Endodermal cell (in vitro differentiated cells): ENCODE measurements at places on chromosomes 5 and 9. TPM values are rescaled to one million over a fixed set of nuclear protein-coding genes. Genes with fewer than 3 reads are reported as not detected.
A peak's percentile ranks its signal among the peaks of the same experiment; 100 is the strongest.

DNA sequence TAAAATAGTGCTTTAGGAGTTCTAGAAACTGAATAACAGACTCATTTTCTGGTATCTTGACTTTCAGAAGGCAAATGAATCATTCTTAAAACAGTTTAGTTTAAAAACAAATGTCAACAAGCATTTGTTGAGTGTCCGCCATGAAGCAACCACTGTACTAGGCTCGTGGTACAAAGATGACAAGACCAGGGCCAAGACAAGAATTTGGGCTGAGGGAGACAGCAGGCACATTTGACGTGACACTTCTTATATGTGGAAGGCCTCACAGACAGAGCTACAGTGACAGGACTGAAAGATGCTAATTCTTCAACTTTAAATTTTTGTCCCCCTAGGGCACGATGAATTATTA is 14.4 kb upstream of the ZNF131 start:
- no peak overlapping the region for H3K4me3 ChIP-seq
- H3K27me3 ChIP-seq = no peaks in the 10 kb centered on the region
- H3K4me1 ChIP-seq = no peaks in the 10 kb centered on the region

DNA sequence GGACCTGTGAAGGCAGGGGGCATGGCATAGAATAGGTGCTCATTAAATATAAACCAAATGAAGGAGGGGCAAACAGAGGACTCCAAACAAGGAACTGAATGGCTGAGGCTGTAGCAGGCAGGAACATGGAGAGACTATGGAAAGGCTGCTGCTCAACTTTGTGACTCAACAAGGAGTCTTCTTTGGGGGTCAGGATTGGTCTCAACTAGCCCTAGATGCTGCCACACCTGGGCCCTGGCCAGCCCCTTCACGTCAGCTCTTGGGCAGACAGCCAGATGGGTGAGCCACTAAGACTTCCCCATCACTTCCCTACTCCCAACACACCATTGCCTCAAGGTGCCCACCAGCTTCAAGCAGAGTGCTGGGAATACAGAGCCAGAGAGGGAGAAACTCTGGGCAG is 11.0 kb downstream of the RPP25L start:
- H3K4me1 ChIP-seq = no peaks in the 10 kb centered on the region
- no peak for DNase-seq
- H3K4me3 ChIP-seq = no peak overlapping the region
- H3K27me3 ChIP-seq = peaks cover 24% of the 10 kb centered on the region

DNA sequence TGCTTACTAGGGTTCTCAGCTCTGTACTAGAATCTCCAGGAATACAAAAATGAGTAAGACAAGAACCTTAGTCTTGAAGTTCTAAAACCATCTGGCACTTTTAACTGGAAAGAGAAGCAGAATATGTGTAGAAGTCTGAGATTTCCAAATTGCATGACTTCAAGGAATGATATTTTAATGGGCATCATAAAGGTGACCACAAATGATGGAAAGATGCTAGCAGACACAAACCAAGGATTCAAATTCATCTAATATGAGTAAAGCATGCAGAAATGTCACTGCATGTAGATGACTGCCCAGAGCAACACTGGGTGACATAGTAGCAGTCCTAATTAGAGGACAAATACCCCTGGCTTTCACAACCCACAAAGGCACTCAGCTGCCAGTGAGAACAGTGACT is 117.2 kb downstream of the RPS23 start:
- DNase-seq = no peak
- peaks cover 21% of the 10 kb centered on the region for H3K4me1 ChIP-seq
- H3K27me3 ChIP-seq = peaks cover 12% of the 10 kb centered on the region
- no peak overlapping the region for H3K4me3 ChIP-seq

DNA sequence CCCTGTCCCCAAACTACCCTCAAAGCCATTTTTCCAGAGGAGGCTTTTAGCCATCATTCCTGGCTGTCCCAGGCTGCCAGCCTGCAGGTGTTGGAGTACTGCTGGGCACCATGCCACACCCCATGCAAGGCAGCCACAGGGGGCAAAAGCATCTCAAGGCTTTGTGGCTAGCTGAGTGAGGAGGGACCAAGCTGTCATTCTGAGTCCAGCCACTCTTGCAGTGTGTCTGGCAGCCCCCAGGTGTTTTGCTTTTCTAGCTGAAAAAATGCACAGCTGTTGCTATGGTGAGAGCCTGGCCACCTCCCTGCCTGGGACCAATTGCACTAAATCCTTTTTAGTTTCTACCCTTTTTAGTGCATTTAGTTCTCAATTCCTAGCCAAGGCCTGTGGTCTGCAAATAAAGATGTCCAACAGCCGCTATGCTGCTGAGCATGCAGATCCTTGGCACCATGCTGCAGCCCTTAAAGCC is 50.4 kb upstream of the PTGS1 start:
- H3K27ac ChIP-seq = no peak overlapping the region
- no peak overlapping the region for H3K4me3 ChIP-seq
- peaks cover 26% of the 10 kb centered on the region for H3K36me3 ChIP-seq
- no peak for DNase-seq

DNA sequence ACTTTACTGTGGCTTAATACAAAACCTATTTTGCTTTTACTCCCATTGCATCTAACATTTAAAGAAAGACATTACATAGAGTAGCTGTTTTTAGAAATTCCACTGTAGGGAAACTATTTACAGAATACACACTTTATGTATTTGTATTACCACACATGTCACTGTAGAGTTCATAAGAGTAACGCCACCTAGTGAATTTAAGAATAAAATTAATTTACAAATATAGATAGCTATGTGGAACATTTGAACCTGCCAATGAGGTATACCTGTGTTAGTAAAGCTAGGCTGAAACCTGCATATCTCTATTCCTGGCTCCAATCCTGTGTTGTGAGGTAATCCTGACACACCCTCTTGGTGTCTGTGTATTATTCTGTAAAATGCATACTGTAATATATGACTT is 234.4 kb downstream of the MAST4 start:
- H3K4me1 ChIP-seq = peaks cover 20% of the 10 kb centered on the region
- DNase-seq = no peak
- H3K36me3 ChIP-seq = no peaks in the 10 kb centered on the region
- H3K27ac ChIP-seq = no peak overlapping the region

DNA sequence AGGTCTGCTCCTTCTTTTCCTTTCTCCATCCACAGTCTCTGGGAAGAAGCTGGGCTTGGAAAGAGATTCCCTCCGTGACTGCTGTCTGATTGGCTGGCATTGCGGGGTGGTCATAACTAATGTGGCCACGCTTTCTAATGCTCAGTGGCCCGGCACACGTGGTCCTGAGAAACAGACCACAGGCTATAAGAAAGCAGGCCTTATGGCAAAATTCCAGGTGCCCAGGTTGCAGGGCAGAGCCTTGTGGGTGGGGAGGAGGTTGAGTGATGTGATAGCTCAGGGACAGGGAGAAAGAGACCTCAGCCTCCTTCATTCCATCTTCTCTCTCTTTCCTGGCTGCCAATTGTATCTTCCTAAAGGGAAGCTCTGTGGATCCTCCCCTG is 5.4 kb upstream of the SH3PXD2B start:
- peak; percentile 33 for DNase-seq
- no peaks in the 10 kb centered on the region for H3K27me3 ChIP-seq
- no peaks in the 10 kb centered on the region for H3K36me3 ChIP-seq
- no peak overlapping the region for H3K4me3 ChIP-seq
- peaks cover 8% of the 10 kb centered on the region for H3K4me1 ChIP-seq

GRCh38 chr5:177426566-177427210 is at the start of gene GRK6:
Gene GRK6 (plus strand): TSS chr5:177426676. CDS start chr5:177426846, 170 bp downstream.
- peaks cover 5% of the 10 kb centered on the region for H3K36me3 ChIP-seq
- no peaks in the 10 kb centered on the region for H3K27me3 ChIP-seq
- peak within 1 kb of the TSS; percentile 87 for H3K27ac ChIP-seq
- H3K4me3 ChIP-seq = peak within 1 kb of the TSS; percentile 90

DNA sequence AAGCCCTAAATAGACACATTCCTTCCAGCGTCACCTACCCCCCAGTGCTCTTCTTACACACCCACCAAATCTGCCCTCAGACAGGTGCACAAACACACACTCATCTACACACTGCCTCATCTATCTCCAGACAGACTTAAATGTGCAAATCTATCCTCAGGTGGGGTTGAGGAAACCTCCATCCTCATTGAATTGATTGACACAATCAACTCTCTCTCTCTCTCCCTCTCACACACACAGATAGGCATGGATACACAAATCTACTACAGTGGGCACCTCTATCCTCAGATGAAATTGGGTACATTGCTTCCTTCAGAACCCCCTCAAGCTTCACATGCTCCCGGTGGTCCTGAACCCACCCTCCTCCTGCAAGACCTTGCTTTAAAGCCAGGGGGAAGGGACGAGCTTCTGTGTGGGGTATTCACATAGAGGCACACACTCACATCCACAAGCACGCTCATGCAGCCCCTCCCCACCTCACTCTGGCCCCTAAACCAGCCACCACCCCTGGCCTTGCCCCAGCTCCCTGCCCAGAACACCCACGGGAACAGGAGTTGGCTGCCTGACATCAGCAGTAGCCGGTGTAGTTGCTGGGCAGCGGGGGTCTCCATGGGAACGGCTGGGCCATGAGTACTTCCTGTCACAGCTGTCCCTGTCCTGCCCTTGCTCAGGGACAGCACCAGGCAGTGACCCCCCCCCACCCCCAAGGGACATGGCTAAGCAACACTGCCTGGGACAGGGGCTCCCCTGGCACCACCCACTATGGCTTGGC is 22.8 kb downstream of the PCDH1 start:
- H3K36me3 ChIP-seq = peaks cover 17% of the 10 kb centered on the region
- no peaks in the 10 kb centered on the region for H3K4me1 ChIP-seq
- no peaks in the 10 kb centered on the region for H3K27me3 ChIP-seq
- DNase-seq = peak; percentile 48
- H3K4me3 ChIP-seq = no peak overlapping the region

- DNase-seq = no peak
- no peaks in the 10 kb centered on the region for H3K36me3 ChIP-seq
- H3K27ac ChIP-seq = no peak overlapping the region
- peaks cover 7% of the 10 kb centered on the region for H3K4me1 ChIP-seq
- no peak overlapping the region for H3K4me3 ChIP-seq
- no peaks in the 10 kb centered on the region for H3K27me3 ChIP-seq
Measured at GRCh38 chr5:143352691-143353090, 50.8 kb downstream of the NR3C1 start.

DNA sequence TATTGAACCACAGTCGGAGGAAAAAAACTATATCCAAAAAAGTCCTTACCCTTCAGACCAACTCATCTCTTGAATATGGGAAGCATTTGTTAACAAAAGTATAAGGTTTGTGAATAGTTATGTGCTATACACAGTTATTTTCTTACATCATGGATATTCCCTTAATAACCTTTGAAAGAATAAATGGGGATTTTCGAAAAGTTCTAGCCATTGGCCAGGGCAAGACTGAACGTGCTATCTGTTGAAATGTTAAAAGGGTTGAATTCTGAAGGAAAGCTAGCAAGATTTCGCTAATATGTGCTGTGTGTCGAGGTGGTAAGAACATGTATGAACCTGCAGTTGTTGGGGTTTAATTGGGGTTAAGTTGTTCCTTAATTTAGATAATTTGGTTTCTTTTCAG is 140.8 kb downstream of the SMARCA2 start:
- no peaks in the 10 kb centered on the region for H3K36me3 ChIP-seq
- no peak for DNase-seq

- H3K27me3 ChIP-seq = no peaks in the 10 kb centered on the region
- H3K4me1 ChIP-seq = no peaks in the 10 kb centered on the region
- no peak for DNase-seq
- no peaks in the 10 kb centered on the region for H3K36me3 ChIP-seq
- no peak overlapping the region for H3K4me3 ChIP-seq
Measured at GRCh38 chr5:76210946-76211345, 127.8 kb downstream of the SV2C start.

GABRA1 gene
- 0.33 TPM in 1 of 2 replicates, not detected in the other for total RNA-seq

GRM6 gene
- not detected in 3 replicates for total RNA-seq

SURF1 gene
- 45.1 and 48.9 TPM in 2 replicates for total RNA-seq

SPACA9 gene
- total RNA-seq = 3.4 to 5.4 TPM (median 3.4 TPM) in 3 replicates

PCDHB14 gene
- total RNA-seq = 2.6 TPM in 2 replicates

LEAP2 gene
- total RNA-seq = 0.84 to 1.2 TPM (median 0.95 TPM) in 3 replicates

TMEM171 gene
- total RNA-seq = 0.56 and 0.57 TPM in 2 replicates

SLC25A2 gene
- total RNA-seq = 0.50 and 0.68 TPM in 2 replicates

LHX3 gene
- total RNA-seq = not detected in 3 replicates
